Activated CD4-positive, CD25-positive, alpha-beta regulatory T cell (primary cell): ENCODE measurements at places on chromosomes 13 and 19.

DNA sequence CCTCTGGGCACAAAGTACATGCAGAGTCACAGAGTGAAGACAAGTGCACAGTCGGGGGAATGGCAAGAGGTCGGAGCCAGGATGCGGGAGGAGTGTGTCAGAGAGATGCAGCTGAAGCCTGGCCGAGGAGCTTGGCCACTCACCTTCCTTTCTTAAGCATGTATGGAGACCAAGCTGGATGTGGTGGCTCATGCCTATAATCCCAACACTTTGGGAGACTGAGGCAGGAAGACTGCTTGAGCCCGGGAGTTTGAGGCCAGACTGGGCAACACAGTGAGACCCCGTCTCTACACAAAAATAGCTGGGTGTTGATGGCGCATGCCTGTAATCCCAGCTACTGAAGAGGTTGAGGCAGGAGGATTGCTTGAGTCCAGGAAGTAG, 67.0 kb downstream of the LATS2 start:
- no peak for DNase-seq

- peak; percentile 99 for DNase-seq
Measured at GRCh38 chr13:110715395-110716246, 2.1 kb downstream of the ING1 start.

GRCh38 chr13:110559986-110560385, 1.5 kb downstream of the RAB20 start:
- DNase-seq, result no peak

- DNase-seq, result no peak
Measured at GRCh38 chr13:96090240-96091101, 564 bp downstream of the HS6ST3 start.

DNA sequence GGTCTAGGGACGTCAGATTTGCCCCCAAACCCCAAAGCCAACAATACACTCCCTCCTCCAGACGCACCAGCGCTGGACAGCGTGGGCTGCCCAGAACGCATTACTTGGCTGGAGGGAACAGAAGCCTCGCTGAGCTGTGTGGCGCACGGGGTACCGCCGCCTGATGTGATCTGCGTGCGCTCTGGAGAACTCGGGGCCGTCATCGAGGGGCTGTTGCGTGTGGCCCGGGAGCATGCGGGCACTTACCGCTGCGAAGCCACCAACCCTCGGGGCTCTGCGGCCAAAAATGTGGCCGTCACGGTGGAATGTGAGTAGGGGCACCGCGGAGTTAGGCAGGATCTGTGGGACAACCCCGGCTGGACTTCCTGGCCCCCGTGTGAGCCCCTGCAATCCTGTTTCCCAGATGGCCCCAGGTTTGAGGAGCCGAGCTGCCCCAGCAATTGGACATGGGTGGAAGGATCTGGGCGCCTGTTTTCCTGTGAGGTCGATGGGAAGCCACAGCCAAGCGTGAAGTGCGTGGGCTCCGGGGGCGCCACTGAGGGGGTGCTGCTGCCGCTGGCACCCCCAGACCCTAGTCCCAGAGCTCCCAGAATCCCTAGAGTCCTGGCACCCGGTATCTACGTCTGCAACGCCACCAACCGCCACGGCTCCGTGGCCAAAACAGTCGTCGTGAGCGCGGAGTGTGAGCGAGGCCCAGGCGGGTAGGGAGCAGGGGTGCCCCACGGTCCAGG, 4.0 kb downstream of the ICAM5 start:
- no peak for DNase-seq

DNA sequence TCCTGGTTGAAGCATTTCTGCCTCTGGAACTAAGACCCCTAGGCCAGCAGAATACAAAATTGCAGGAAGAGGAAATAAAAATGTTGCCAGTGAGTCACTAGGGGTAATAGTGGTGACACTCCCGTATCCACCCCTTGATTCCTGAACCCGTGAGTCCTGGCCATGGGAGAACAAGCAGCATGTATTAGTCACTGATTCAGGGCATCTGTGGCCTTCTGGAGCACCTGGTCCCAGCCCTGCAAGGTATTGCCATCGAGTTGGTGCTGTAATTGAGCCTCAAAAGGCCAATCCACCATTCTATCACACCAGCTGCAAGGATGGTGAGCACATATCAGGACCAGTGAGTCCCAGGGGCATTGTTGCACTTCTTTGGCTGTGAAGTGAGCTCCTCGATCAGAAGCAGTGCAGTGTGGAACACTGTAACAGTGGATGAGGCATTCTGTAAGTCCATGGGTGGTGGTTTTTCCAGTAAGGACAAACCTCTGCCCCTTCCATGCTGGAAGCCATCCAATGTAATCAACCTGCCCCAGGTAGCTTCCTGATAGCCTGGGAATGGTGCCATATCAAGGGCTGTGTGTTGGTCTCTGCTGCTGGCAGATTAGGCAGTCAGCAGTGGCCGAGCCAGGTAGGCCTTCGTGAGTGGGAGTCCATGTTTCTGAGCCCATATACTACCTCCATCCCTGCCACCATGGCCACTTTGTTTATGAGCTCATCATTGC, 39.6 kb downstream of the C1QTNF9 start:
- no peak for DNase-seq

DNA sequence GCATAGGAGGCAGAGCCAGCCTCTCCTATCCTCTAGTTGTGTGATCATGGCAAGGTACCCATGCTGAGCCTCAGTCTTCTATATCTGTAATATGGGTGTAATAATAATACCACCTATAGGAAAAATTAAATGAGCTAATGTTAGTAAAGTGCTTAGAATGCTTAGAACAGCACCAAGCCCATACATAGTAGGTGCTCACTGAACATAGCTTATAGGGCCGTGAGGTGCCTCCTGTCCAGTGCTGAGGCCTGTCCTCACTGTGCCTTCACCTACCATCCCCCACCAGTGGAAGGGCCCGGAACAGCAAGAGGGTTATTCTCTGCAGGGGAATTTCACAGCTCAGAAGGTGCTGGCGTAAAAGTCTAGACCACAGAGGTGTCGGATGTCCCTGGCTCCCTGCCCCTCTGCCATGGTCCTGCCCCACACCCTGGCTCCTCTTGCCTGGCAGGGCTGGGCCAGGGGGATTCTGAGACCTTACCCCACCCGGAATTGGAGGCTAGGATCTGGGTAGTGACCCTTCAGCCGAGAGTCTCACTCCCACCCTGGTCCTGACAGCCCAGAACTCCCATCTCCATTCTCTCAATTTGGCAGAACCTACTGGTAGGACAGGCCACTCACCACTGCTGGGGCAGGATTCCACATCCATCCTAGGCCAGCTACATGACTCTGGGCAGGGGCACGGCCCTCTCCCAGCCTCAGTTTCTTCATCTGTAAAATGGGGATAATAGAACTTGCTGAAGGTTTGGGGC, 2.2 kb upstream of the SCN1B start:
- DNase-seq, result no peak

DNA sequence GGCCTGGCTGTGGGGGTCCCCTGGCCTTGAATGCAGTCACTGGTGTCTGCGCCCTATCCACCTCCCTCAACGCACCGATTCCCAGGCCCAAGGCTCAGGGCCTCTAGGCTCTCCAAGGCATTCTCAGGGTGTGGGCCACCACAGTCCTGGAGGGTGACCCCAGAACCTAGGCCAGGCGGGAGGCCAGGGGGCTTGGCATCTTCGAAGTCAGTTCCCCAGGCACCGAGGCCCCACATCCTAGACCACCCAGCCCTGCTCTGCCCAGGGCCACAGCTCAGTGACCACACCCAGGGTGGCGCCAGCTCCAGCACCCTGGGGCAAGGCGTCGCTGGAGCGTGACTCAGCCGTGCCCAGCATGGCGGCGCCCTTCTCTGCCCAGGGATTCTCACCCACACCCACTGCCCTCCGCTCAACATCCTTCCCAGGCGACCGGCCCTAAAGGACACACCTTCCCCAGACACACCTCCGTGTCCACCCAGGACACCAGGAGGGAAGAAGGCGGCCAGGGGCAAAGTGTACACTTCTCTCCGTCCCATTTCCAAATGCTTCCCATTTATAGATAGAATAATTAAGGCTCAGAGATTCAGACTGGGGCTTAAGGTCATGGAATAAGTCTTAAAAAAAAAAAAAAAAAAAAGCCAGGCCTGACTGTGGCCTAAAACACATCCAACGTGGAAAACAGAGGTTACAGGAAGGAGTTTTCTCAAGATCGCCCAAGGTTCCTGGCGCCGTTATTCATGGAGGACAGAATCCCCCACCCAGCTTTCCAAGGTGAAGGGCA, 36.4 kb upstream of the NANOS3 start:
- DNase-seq, result no peak

DNA sequence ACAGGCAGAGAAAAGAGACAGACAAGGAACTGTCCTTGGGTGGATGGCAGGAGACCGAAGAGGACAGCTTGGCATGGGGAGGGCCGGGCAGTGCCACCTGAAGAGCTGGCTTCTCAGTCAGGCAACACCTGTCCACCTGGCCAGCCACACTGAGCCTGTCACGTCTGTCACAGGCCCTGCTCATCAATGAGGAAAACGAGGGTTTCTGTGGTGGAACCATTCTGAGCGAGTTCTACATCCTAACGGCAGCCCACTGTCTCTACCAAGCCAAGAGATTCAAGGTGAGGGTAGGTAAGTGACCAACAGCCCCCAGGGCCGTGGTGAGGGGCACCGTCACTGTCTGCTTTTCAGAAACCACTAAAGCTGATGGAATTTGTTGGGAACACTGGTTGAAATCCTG, 11.2 kb upstream of the PROZ start:
- no peak for DNase-seq
